Right cardiac atrium (tissue), 5 donors: ENCODE measurements at places on chromosomes 6 and 20. TPM values are rescaled to one million over a fixed set of nuclear protein-coding genes. Genes with fewer than 3 reads are reported as not detected.

GRCh38 chr6:118935978-118936703, 1.2 kb upstream of the MCM9 start:
- no peak for DNase-seq

Gene OOEP
- polyA plus RNA-seq = not detected

Gene SLC22A2
- polyA plus RNA-seq = 0.05 TPM

DNA sequence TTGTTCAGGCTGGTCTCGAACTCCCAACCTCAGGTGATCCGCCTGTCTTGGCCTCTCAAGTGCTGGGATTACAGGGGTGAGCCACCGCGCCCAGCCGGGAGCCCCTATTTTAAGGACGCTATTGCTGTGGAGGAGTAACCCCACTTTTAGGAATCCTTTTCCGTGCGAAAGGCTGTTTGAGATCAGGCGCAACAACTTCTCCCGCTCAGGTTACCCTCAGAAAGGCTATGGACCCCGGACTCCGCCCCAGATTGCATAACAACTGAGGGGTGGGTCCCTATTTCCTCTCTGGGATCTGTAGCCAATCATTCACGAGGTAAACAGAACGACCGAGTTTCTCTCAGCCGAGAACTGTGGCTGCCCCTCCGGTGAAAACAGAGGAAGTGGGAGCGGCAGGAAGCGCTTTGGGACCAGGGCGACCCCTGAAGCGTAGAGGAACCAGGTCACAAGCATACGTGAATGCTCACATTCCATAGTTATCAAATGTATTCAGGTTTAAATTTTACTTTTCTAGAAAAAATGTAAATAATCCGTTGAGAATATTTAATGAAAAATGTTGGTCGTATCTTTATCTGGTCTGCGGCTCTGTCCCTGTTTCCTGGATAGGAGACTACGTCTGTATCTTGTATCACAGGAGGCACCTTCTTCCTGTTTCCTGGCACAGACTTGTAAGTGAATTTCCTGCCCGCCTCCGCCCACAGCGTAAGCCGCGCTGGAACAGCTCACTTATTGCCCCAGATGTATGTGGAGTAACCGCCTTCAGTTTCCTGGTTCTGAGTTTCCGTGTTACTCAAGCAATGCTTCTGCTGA, 26.8 kb downstream of the HLA-E start:
- DNase-seq = peak; percentile 93

DNA sequence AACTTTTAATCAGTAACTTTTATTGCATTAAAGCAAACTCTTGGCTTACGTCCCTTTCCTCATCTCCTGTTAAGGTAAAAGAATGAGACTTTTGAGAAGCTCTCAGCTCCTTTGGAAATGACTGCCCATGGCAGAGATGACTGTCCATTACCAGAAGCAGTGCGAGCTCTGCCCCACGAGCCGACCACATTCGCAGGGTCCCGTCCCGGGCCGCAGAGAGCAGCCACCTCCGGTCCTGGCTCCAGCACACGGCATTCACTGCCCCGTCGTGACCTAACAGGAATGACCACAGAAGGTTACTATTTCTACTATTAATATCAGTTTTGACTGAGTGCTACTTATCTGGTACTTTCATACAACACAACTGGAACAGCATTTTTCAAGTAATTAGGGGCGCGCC, 63.4 kb downstream of the WDR27 start:
- DNase-seq = no peak

Gene RAD21L1
- polyA plus RNA-seq = not detected

Gene KHDC3L
- polyA plus RNA-seq = not detected

GRCh38 chr6:110875548-110876169, 1.1 kb downstream of the AMD1 start:
- peak; percentile 83 for DNase-seq

- DNase-seq = no peak
Measured at GRCh38 chr6:116557893-116558292, 4.3 kb downstream of the CALHM4 start.

GRCh38 chr6:164753517-164753916, 555.9 kb downstream of the C6orf118 start:
- DNase-seq = no peak
